ENCODE measurements at places on chromosomes 4 and X. TPM values are rescaled to one million over a fixed set of nuclear protein-coding genes. Genes with fewer than 3 reads are reported as not detected.

SPARCL1 gene
- total RNA-seq: 371 TPM

GYG2 gene
- 40.6 TPM for total RNA-seq

GYPB gene
- total RNA-seq: not detected

PROM1 gene
- 0.64 TPM for total RNA-seq

KDM5C gene
- total RNA-seq: 136 TPM

ARL9 gene
- not detected for total RNA-seq

USP17L15 gene
- not detected for total RNA-seq

MAOA gene
- total RNA-seq: 124 TPM

FAM9C gene
- total RNA-seq: not detected

METTL14 gene
- 39.4 TPM for total RNA-seq

TCEAL3 gene
- 41.6 TPM for total RNA-seq

DNA sequence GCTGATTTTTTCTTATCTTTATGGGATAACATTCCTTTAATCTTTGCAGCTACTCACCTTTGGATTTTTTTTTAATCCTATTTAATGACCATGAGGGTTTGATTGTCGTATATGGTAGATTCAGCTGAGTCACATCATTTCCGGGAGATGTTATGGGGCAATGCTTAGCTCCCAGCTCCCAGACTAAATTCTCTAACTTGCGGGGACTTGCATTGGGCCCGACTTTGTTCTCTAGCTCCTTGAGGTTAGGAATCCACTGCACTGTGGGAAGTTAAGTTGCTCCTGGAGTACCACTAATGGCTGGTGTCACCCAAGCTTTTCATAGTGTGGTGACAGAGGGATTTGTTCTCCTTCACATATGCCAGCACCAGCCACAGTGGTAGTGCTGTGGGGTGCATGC lies 287.4 kb downstream of the TECRL start:
- H3K4me1 ChIP-seq: no peaks in the 10 kb centered on the region
- DNase-seq: no peak
- no peaks in the 10 kb centered on the region for H3K36me3 ChIP-seq
- H3K27me3 ChIP-seq: no peaks in the 10 kb centered on the region
- H3K27ac ChIP-seq: no peak overlapping the region

GRCh38 chr4:57020467-57021101 lies 41.9 kb downstream of the POLR2B start:
- H3K27me3 ChIP-seq: no peaks in the 10 kb centered on the region
- no peak overlapping the region for H3K27ac ChIP-seq
- no peak overlapping the region for H3K4me3 ChIP-seq
- no peaks in the 10 kb centered on the region for H3K4me1 ChIP-seq
- no peak for DNase-seq
- H3K36me3 ChIP-seq: peaks cover 11% of the 10 kb centered on the region

DNA sequence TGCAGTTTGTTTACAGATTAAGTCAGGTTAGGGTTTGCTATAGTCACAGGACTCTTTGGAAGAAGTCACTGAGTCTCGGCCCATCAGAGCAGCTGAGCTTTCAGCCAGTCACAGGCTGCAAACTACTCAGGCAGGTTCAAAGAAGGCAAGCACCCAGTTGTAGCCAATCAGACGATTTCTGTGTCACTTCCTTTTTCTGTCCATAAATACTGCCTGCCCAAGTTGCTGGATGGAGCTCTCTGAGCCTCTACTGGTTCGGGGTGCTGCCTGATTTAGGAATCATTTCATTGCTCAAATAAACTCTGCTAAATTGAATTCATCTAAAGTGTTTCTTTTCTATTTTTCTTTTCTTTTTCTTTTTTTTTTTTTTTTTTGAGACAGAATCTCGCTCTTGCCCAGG lies 7.3 kb upstream of the SH3BP2 start:
- H3K36me3 ChIP-seq: no peaks in the 10 kb centered on the region
- no peaks in the 10 kb centered on the region for H3K27me3 ChIP-seq
- no peaks in the 10 kb centered on the region for H3K4me1 ChIP-seq
- no peak overlapping the region for H3K4me3 ChIP-seq

DNA sequence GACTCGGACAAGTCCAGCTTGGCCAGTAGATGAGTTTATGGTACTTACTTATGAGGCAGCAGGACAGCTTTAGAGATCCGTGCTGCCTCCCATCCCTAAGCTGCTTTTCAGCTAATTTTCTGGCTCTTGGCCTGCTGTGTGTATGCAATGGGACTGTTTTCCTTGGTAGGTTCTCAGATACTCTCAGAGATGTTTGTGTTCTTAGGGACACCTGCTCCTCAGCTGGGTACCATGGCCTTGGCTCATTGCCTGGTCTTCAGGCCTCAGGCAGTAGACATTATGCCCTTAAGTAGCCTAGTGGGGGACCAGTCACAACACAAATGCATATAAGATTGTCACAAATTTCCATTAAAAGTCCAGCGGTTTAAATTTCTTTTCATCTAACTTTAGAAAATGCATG lies 688.0 kb downstream of the PCDH7 start:
- no peak for DNase-seq
- no peaks in the 10 kb centered on the region for H3K4me1 ChIP-seq
- no peaks in the 10 kb centered on the region for H3K36me3 ChIP-seq
- H3K27me3 ChIP-seq: no peaks in the 10 kb centered on the region
- H3K4me3 ChIP-seq: no peak overlapping the region
- H3K27ac ChIP-seq: no peak overlapping the region

DNA sequence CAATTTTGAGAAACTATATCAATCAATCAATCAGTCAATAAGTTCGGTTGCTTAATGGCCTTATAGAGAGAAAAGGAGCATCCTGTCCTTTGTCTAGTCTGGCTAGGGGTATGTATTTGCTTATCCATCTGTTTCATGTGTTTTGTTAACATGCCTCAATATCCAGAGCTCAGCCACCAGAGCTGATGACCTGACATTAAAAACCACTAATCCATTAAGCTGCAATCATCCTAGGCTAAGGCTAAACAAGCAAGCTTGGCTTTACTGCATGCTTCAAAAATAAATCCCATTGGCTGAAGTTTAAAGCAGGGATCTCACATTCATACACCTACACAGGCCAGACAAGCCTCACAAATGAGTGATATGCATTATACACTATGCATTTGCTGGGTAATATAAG lies 139.7 kb downstream of the INPP4B start:
- DNase-seq: no peak
- H3K4me3 ChIP-seq: no peak overlapping the region
- H3K27me3 ChIP-seq: no peaks in the 10 kb centered on the region
- H3K36me3 ChIP-seq: no peaks in the 10 kb centered on the region

- no peaks in the 10 kb centered on the region for H3K4me1 ChIP-seq
- no peak overlapping the region for H3K27ac ChIP-seq
- DNase-seq: no peak
- H3K27me3 ChIP-seq: no peaks in the 10 kb centered on the region
- no peaks in the 10 kb centered on the region for H3K36me3 ChIP-seq
- no peak overlapping the region for H3K4me3 ChIP-seq
Observed at GRCh38 chrX:146854281-146854680, 39.7 kb upstream of the CXorf51A start.

GRCh38 chr4:104756837-104757236 lies 262.1 kb upstream of the CXXC4 start:
- H3K4me1 ChIP-seq: no peaks in the 10 kb centered on the region
- no peak for DNase-seq
- H3K27ac ChIP-seq: no peak overlapping the region
- H3K4me3 ChIP-seq: no peak overlapping the region
- H3K36me3 ChIP-seq: no peaks in the 10 kb centered on the region
- no peaks in the 10 kb centered on the region for H3K27me3 ChIP-seq

DNA sequence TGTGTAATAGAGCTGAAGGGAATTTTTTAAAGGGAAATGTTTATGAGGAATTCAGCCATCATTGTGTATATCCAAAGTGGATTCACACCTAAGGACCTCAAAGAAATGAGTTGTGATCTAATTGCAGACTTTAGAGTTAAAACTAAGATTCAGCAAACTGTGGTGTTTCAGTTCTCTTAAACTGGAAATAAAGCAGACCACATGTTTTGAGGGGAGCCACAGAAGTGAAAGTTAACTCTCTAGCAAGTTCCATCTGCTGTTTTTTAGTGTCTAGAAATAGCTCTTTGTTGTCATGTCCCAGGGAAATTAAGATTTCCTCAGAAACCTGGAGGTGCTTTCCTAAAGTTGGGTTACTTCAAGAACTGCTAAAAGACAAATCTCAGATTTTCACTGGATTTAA lies 97.3 kb upstream of the DDX3X start:
- H3K27ac ChIP-seq: no peak overlapping the region
- H3K4me3 ChIP-seq: no peak overlapping the region
- H3K27me3 ChIP-seq: peaks cover 4% of the 10 kb centered on the region
- no peaks in the 10 kb centered on the region for H3K4me1 ChIP-seq

DNA sequence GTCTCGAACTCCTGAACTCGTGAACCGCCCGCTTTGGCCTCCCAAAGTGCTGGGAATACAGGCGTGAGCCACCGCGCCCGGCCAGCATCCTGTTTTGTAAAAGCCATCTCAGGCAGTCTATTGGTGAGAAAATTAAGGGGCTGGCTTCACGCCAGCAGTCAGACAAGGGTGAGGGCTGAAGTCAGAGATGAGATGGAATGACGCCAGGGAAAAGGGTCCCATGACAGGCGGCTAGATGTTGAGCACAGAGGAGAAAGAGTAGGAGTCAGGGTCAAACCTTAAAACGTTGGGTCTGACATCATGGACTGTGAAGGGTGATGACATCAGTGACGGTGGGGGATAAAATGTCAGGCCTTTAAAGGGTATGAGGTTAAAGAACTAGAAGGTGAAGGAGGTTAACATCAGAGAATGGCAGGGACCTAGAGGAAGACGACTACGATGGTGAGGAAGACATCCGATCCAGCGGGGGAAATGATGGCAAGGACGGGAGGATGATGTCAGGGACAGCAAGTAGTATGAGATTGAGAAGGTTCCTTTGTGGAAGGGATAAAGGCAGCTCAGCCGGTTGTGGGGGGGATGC lies 504 bp upstream of the RBM3 start:
- DNase-seq: peak; percentile 28
- peaks cover 7% of the 10 kb centered on the region for H3K27me3 ChIP-seq
- peak overlapping the region; percentile 68 for H3K4me3 ChIP-seq
- H3K36me3 ChIP-seq: no peaks in the 10 kb centered on the region
- peak overlapping the region; percentile 98 for H3K27ac ChIP-seq
- no peaks in the 10 kb centered on the region for H3K4me1 ChIP-seq

GRCh38 chrX:69388526-69388925 lies 115.6 kb upstream of the NALF2 start:
- H3K4me3 ChIP-seq: no peak overlapping the region
- no peaks in the 10 kb centered on the region for H3K4me1 ChIP-seq
- no peak overlapping the region for H3K27ac ChIP-seq
- no peak for DNase-seq
- H3K27me3 ChIP-seq: no peaks in the 10 kb centered on the region

DNA sequence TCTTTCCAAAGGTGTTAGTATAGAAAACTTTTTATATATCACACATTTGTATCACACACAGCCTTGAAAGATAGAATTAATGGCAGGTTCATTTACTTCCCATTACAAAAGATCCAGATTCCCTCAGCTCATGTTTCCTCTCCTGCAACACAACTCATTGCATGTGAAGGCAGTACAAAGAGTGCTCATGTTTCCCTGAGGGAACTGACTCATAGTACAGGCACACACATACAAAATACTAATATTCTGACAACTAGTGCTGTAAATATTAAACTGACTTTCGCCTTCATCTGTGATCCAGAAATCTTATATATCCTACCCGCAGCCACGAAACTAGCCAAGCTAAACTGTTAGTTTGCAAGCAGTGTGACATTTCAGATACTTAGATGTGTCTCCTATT lies 819.8 kb upstream of the PCDH7 start:
- no peak for DNase-seq
- H3K4me1 ChIP-seq: no peaks in the 10 kb centered on the region
- no peak overlapping the region for H3K4me3 ChIP-seq

GRCh38 chr4:11564021-11564420 lies 135.3 kb upstream of the HS3ST1 start:
- no peaks in the 10 kb centered on the region for H3K36me3 ChIP-seq
- no peak overlapping the region for H3K4me3 ChIP-seq
- no peaks in the 10 kb centered on the region for H3K27me3 ChIP-seq
- no peaks in the 10 kb centered on the region for H3K4me1 ChIP-seq
- no peak for DNase-seq
- H3K27ac ChIP-seq: no peak overlapping the region

DNA sequence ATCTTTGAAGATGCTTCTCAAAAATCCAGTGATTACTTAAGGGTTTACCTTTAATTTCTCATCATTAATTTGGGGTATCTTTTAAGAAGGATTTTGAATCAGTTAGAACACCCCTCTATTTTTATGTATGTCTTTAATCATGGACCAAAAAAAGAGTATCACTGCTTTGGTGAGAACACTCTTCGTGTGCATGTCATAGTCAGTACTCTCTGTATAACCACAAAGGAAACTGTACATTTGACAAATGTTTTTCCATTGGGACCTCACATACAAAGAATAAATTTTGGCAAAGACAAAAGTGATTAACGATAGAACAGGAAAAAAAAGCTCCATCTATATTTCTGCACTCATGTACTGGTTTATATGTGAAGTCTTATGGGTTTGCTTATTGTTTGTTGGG lies 31.3 kb downstream of the FAM241A start:
- no peak overlapping the region for H3K27ac ChIP-seq
- H3K4me1 ChIP-seq: no peaks in the 10 kb centered on the region
- DNase-seq: no peak

DNA sequence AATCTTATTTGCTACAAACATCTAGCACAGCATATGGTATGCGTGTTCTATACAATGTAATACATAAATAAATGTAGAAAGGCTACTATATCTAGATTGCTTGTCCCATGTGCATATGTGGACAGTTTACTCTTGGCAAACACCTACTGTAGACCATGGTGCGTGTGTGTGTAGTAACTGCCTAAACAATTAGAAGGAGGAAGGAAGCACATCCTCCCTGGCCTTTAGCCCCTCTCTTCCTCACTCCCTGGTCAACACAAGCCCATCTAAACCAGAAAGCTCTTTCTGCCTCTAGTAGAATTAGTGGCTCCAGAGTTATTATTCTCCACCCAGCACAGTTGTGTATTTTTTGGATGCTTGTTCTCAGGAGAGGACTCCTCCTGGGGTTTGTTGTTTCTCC lies 73.9 kb downstream of the KDR start:
- DNase-seq: no peak
- H3K4me1 ChIP-seq: no peaks in the 10 kb centered on the region
- no peaks in the 10 kb centered on the region for H3K36me3 ChIP-seq
- H3K27ac ChIP-seq: no peak overlapping the region

DNA sequence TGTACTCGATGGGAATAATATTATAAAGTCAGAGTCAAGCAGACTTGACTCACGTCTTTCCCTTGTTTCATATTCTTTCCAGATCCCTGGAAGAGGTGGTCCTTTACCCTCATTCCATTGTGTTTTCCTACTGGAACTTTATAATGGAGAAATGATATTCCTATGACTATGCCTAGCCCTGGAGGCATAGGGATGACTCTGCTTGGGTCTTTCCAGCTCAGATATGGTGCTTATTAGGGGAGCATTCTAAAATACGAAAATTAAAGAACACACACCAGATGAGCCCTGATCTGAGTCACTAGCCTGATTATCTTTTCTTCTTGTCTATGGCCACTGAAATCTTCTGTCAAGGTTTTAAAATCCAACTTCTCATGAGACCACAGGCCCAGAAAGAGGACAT lies 231.4 kb downstream of the ANKRD50 start:
- no peaks in the 10 kb centered on the region for H3K36me3 ChIP-seq
- H3K4me3 ChIP-seq: no peak overlapping the region
- no peaks in the 10 kb centered on the region for H3K4me1 ChIP-seq
- DNase-seq: no peak
